HT1080 (cell line): ENCODE measurements at places on chromosomes 2 and 18. TPM values are rescaled to one million over a fixed set of nuclear protein-coding genes. Genes with fewer than 3 reads are reported as not detected.

GRCh38 chr2:162734866-162735265 is 103.7 kb downstream of the KCNH7 start:
- no peak for DNase-seq

DNA sequence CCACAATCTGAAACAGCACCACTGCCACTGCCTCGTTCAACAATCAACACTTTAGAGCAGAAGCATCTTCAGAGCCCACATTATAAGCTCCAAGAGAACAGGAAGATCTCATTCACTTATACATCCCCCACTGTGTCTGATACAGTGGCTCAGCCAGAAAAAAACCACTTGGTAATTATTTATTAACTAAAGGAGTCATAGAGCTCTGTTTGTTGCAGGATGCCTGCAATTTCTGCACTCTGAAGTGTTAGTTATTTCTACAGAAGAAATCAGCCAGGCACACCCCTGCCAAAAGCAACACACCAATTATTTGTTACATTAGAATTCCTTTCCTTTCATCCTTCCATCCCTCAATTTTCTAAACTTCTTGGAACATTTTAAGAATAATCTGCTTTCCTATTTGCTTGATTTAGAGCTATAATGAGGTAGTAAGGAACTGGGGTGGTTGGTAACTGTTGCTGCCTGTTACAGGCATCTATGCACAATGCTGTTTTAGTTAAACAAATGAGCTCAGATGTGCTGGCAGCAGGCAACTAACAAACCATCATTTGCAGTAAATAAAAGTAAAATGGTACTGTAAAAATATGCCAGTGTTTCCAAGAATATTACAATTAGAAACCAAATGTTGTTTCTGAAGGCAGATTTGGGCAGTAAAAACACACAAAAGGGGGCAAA is 59.9 kb downstream of the DYM start:
- no peak for DNase-seq

GRCh38 chr2:81734981-81735380 is 1430.4 kb upstream of the LRRTM1 start:
- no peak for DNase-seq

GRCh38 chr2:48560546-48561209 is 30.7 kb downstream of the STON1 start:
- no peak for DNase-seq

DNA sequence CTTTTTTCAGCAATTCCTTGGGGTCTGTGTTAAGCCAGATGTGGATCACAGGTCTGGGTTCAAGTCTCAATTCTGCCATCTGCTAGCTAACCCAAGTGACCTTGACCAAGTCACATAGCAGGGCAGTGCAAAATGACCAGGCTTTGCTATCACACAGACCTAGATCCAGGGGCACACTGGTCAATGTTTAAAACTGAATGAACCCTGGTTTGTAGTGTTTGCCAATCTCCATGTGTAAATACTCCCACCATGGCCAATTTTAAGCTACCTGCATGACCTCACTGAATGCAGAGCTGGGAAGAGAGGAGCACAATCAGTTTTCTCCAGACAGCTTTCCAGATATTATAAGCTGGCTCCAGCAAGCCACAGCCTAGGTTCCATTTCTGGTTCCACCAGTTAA is 142.9 kb downstream of the CHST9 start:
- no peak for DNase-seq

DNA sequence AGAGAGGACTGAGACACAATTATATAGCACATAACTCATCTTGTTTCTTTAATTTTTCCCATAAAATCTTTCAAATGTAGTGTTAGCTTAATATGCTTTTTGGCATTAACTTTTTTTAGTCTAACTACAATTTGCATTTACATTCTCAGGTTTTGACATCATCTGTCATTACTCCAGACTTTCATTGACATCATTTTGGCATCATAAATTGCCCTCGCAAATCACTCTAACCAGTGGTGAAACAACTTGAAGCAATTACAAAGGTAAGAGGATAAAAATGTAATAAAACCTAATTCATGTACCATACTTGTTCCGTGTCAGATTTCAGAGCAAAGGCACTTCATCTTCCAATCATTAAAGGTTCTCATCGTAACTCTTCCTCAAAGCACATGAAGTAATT is 41.4 kb downstream of the RFX8 start:
- no peak for DNase-seq

DNA sequence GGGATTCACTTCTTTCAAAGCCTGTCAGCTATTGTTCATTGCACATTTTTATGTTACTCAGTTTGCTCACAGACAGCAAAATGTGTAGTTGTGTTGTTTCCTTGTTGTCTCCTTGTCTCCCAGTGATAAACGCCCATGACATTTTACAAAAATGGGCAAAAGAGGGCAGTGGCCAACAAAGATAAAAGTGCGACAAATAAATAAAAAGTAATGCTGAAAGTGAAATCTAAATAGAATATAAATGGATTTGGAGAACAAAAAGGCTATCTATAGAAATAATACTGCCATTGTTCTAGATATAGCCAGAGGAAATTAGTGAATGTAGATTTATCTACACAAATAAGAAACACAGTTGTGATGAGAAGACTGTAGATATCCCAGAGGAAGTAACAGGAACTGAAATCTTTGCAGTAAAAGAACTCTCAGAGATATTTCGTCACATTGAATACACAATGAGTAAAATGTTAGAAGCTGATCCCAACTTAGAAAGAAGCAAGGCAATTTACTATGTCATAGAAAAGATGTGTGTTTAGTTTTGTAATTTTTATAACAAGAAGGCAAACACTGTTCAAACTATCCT is 1186.2 kb upstream of the FAM98A start:
- no peak for DNase-seq

DNA sequence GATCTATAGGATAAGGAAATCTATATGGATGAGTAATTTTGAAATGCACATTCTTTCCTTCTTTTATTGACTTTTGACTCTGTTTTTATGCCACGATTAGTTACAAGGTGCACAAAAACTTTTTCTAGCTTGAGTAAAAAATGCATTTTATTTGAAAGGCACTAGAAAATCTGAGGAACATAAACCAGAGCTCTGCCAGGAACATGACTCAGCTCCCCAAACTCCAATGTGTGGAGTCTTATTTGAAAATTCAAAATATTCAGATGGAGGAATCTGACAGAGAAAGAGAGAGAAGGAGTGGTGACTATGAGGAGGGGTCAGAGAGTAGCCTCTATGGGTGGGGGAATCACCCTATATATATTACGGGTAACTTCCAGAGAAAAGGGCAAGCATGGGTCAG is 231.0 kb downstream of the DCC start:
- DNase-seq: peak; percentile 16

GRCh38 chr2:1837022-1837421 is 92.7 kb upstream of the PXDN start:
- no peak for DNase-seq

DNA sequence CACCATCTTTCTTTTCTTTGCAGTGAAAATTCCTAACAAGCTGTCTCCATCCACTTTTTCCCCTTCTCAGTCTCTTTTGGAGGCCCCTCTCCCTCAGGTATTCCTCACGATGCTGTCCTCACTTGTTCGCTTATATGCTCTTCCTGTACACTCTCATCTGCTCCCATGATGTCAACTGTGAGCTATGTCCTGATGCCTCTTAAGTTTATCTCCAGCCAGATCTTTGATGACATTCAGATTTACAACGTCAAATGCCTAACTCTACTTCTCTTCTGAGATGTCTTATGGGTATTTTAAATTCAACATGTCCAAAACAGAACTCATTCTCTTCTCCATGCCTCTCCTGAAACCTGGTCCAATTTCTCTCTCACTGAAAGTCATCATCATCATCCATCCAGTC is 55.1 kb upstream of the SERTAD2 start:
- no peak for DNase-seq

DNA sequence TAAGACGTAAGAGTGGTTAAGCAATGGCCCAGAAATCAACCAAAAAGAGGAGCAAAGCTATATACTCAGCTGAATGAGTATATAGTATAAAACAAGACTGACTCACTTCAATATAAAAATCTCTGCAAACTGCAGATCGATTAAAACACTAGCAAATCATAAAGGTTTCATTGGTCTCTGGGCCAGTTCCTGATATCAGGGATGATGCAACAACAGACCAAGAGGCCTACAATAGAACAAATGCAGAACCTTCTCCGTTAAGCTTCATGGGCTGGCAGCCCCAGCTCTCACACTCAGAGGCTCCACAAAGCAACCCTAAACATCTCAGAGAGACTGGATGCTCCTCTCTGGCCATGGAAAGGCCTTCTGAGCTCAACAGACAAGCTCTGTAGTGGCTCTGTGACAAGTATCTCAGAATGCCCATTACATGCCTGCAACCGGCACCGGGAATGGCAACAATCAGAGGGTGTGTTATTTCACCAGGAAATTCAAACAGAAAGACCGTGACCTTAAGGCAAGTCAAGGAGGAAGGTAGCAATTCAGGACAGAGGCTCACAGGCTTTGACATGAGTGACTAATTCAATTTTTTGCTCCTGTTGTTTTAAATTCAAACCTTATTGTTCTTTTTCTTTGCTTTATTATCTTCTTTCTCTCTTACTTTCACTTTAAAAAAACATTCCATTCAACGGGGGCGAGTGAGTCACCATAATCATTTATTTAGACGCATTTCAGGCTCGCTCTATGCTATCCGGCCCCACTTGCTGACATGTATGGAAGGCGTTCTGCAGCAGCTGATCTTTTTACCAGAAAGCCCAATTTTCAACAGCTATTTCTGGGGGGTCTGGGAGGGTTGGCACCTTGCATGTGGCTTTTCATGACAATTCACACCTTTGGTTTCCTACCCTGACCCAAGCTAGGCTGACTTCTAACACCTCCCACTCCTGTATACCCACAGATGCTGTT is 15.1 kb downstream of the CYRIA start:
- peak; percentile 72 for DNase-seq

DNA sequence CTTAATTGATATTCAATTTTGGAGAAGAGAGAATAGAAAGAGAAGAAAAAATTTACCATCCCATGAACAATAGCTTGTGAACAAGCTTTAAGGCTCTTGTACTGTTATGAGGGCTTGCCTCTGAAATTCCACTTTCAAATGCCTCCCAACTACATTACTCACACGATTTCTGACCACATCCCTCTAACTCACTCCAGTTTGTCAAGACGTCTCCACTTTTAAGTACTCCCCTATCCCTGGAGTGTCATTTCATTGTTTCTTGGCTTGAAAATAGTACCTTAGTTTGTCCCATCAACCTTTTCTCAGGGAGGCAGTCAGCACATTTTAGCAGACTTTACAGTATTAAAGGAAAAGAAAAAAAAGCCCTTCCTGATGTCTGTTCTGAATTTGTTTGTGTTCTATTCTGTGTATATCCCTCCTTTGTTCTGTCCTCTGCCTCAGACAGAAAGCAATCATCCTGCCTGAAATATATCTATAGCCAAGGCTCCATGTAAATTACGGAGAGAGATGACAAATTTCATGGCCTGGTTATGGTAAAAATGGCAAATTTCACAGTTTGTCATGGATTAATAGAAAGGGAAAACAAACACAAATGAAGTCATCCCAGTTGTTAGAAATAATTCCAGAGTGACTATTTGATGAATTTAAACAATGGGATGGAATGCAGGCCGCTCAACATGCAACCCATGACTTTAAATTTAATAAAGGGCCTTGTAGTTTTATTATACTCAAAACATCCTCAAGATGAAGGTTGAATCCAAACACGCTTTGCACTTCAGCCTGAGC is 228.8 kb downstream of the ETAA1 start:
- peak; percentile 83 for DNase-seq

DNA sequence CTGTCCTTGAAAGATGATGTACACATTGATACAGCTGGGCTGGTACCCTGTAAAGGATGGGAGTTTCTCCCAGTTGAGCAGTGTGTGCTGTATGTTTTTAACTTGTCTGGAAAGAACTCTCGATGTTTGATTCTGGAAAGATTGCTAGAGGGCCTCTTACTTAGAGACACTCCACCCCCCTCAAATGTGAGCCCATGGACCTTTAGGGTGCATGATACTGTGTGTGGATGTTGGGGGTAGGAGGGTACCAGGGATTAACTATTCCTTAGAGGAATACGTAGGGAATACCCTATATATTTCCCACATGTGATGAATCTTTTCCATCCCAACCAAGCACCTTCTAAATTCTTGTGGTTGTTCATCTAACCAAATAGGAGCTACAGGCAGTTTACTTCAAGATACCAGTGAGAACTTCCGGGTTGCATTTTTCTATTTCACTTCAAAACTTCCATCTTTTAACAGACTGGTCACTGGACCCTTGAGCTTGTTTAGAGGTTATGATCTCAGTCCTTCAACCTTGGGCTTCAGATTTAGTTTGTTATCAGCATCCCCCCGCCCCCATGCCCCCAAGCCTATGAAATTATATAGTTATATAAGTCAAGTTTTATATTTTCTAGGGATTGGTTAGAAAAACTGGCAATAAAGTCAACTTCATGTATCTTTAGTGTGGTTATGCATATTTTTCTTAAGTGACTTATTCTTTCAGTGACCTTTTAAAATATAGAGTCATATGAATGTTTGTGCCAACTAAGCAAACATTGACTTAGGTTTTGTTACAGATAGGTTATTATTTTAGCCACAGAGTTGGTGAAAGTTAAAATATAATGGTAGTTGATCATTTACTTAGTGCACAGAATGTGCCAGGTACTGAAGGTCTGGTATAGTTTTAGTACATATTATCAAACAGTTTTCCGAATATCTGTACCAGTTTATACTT is 18.2 kb downstream of the AFTPH start:
- DNase-seq: no peak

DNA sequence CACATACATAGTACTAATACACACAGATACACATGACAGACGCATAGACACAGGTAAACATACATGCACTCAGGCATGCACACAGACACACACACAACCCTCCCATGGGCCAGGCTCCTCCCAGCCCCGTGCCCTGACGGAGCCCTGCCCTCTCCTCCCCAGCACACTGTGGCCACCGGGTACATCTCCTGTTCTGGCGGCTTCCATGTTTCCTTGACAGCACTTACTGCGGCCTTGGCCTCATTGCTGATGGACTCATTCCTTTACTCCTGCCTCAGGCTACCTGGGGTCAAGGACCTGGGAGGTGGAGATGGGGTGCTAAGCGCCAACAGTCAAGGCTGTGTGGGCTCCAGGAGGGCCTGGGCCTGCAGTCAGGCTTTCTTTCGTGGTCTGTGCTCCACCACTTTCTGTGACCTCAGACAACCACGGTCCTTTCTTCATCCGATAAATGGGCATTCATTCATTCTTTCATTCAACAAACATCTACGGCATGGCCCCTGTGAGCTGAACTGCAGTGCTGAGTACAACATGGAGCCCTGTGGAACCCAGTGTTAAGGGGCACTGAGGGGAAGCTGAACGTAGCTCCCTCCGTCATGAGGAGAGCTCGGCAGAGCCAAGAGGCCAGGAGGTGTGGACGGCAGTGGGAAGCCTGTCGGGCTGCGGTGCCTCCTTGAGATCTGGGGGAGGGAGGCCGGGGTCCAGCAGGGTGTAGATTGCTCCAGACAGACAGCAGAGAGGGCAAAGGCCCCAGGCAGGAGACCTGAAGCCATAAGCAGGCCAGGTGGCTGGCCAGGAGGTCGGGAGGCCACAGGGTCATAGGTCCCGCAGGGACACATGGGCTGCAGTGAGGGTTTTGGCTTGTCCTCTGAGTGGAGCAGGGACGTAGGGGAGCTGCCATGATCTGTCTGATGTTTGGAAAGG is 190.4 kb upstream of the HDAC4 start:
- DNase-seq: no peak

CCDC141 gene
- total RNA-seq: not detected in 2 replicates

PROC gene
- total RNA-seq: not detected in 2 replicates

ALPG gene
- total RNA-seq: not detected in 2 replicates

SCN3A gene
- 0.23 and 1.5 TPM in 2 replicates for total RNA-seq

SELENOI gene
- total RNA-seq: 15.5 and 19.0 TPM in 2 replicates

MRPL33 gene
- total RNA-seq: 192 and 248 TPM in 2 replicates

C2orf81 gene
- 0.37 and 2.2 TPM in 2 replicates for total RNA-seq

OST4 gene
- total RNA-seq: 249 and 313 TPM in 2 replicates

HOXD9 gene
- total RNA-seq: 0.53 and 1.7 TPM in 2 replicates
